ENCODE measurements at places on chromosomes 3 and 15. TPM values are rescaled to one million over a fixed set of nuclear protein-coding genes. Genes with fewer than 3 reads are reported as not detected.

The CCR2 gene
- 29.1 TPM for total RNA-seq

DNA sequence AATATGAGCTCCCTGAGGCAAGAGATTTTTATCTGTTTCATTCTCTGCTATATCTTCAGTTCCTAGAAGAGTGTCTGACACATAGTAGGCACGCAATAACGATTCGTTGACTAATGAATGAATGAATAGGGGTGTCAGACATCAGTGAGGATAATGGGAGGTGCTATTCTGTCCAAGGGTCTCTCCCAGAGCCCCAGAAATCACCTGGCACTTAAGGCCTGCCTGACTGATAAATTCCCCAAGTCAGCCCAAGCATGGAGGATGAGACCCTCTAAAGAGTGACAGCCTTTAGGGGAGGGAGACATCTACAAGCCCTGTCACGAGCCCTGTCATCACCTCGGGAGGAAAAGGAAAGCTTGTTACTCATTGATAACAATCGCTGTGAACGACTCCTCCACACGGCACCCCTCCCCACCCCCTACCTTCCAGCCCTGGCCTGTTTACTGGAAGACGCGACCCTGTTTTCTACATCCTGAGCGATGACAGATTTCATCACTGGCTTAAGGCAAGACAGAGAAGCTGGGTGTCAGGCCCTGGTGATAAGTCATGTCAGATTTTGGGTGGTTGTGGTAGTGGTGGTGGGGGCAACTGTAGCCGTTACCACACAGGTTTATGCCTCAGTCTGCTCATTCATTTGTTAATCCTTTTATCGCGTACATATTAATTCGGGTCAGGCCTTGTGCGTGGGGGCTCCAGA, 23.1 kb downstream of the BHLHE40 start:
- DNase-seq, result peak; percentile 38

- DNase-seq, result no peak
Measured at GRCh38 chr3:11386465-11387113, 114.4 kb downstream of the ATG7 start.

GRCh38 chr3:157156837-157157635, 2.9 kb downstream of the CCNL1 start:
- DNase-seq, result no peak

- DNase-seq, result no peak
Measured at GRCh38 chr3:20811631-20812030, 625.6 kb upstream of the SGO1 start.

- no peak for DNase-seq
Measured at GRCh38 chr15:67109141-67110034, 44.0 kb downstream of the SMAD3 start.

DNA sequence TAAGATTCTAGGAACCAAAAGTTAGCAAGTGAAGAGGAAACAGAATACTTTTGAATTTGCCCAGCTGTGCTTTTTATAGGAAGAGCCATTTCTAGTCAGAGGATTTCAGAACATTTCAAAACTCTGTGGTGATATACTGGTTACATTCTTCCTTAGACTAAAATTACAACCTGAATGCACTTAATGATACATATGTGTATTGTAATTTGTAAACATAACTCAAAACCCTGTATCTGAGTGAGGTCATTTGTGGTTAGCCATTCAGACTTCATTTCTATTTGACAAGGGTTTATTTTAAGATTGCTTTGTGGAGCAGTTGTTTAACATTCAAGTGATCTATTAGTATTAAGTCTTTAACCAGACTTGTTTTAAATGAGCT, 59.4 kb upstream of the TRIM71 start:
- no peak for DNase-seq

Data from activated CD4-positive, alpha-beta T cell treated with anti-CD3 and anti-CD28 coated beads, Interleukin-2, amount 10 ng/mL, durations not matched to agents 7 days and 5 days (primary cell).